ENCODE measurements at places on chromosomes 7 and 10. TPM values are rescaled to one million over a fixed set of nuclear protein-coding genes. Genes with fewer than 3 reads are reported as not detected.

FBXO24 gene
- 2.2 TPM for total RNA-seq

DNA sequence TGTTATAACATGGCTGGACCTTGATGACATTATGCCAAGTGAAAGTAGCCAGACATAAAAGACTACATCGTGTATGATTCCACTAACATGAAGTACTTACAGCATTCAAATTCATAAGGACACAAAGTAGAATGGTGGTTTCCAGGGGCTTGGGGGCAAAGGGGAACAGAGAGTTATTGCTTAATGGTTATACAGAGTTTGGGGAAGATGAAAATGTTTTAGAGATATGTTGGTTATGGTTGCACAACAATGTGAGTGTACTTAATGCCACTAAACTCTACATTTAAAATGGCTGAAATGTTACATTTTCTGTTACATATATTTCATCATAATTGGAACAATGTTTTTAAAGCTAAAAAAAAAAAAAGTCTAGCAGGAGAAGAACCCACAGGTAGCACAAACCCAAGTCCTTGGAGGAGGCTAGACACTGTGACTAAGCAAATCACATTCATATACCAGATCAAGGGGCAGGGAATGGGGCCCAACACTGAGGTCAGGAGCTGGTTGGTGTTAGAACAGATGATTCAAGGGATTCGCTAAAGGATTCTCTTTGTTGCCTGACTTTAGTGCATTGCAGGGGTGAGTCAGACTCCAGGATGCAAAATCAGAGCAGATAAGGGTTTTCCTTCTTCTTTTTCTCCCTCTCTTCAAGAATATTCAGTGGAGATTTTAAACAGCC lies 25.1 kb upstream of the AOAH start:
- H3K4me1 ChIP-seq = no peaks in the 10 kb centered on the region
- H3K27ac ChIP-seq = no peak overlapping the region
- H3K27me3 ChIP-seq = peaks cover 3% of the 10 kb centered on the region
- no peak overlapping the region for H3K4me3 ChIP-seq
- DNase-seq = no peak
- H3K36me3 ChIP-seq = no peaks in the 10 kb centered on the region

DNA sequence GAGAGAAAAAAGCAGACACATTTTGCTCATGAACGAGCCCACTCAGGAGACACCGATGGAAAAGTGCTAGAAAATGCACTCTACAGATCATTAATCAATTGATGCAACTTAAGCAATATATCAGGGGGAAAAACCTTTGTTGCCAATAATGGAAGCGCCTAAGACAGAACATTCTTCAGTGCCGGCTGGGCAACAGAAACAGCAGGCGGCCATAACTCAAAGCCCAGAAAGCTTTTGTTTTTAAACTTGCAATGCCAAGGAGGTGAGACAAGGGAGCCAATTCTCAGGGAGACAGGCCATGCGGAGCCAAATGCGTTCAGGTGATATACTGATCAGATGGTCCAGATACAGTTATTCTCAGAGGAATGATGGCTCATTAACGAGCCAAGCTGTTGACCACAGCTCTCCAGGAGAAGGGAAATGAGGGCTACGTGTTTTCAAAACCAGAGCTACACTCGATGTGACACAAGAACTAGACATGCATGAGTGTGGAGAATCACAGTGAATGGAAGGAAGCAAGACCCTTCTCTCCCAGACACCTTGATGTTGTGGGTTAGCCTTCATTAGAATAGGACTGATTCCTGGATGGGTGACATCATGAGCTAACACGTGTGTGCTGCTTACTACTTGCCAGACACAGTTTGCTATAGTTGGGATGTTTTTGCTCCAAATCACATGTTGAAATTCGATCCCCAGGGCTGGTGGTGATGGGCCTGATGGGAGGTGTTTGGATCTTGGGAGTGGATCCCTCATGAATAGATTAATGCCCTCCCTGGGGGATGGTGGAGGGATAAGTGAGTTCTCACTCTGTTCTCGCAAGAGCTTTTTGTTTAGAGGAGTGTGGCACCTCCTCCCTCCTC lies 79.1 kb upstream of the KCNMA1 start:
- H3K27ac ChIP-seq = no peak overlapping the region
- H3K4me3 ChIP-seq = no peak overlapping the region
- H3K27me3 ChIP-seq = no peaks in the 10 kb centered on the region
- H3K36me3 ChIP-seq = no peaks in the 10 kb centered on the region

GRCh38 chr10:57822965-57823364 lies 444.7 kb downstream of the IPMK start:
- H3K27ac ChIP-seq = no peak overlapping the region
- H3K27me3 ChIP-seq = no peaks in the 10 kb centered on the region
- H3K4me1 ChIP-seq = no peaks in the 10 kb centered on the region
- DNase-seq = no peak
- no peaks in the 10 kb centered on the region for H3K36me3 ChIP-seq

DNA sequence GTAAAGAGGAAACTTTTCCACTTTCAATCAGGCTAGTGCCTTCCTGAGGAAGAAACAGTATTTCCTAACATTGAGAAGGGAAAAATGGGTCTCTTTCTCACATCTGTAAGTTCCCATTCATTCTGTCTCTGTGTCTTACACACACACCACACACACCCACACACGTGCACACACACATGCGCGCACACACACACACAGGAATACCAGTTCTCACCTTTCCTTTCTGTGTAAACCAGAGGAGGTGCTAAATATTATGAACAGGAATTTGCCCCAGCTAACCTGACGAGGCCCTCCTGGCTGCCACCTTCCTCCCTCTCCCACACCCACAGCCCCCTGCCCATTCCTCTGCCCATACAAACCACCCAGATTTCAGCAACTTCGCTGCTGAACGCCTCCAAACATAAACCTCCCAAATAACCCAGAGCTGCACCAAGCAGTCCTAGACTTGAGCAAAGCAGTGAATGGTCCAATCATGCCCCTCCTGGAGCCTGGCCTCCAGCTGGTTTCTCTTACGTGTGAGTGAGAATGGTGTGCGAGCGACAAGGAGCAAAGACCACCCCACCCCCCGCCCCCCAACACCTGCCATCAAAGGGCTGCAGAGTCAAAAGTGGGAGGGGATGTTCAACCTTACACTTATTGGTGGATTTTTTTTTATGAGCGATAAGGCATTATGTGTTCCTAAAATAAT lies 190.5 kb downstream of the HECW1 start:
- H3K4me1 ChIP-seq = no peaks in the 10 kb centered on the region
- peaks cover 3% of the 10 kb centered on the region for H3K27me3 ChIP-seq
- no peak overlapping the region for H3K27ac ChIP-seq
- H3K36me3 ChIP-seq = no peaks in the 10 kb centered on the region

GRK5 gene
- total RNA-seq = 54.8 TPM

GIMAP5 gene
- 0.27 TPM for total RNA-seq

ARL4A gene
- 15.0 TPM for total RNA-seq

GRCh38 chr10:78375854-78376785 lies 342.5 kb downstream of the RPS24 start:
- H3K4me3 ChIP-seq = no peak overlapping the region
- no peaks in the 10 kb centered on the region for H3K36me3 ChIP-seq
- no peaks in the 10 kb centered on the region for H3K27me3 ChIP-seq
- no peaks in the 10 kb centered on the region for H3K4me1 ChIP-seq
- H3K27ac ChIP-seq = no peak overlapping the region

AOC1 gene
- not detected for total RNA-seq

ZNF679 gene
- total RNA-seq = not detected

GRCh38 chr10:97822261-97822687 lies 27.4 kb upstream of the GOLGA7B start:
- DNase-seq = no peak
- H3K27me3 ChIP-seq = no peaks in the 10 kb centered on the region
- H3K4me3 ChIP-seq = no peak overlapping the region
- H3K4me1 ChIP-seq = no peaks in the 10 kb centered on the region
- H3K36me3 ChIP-seq = no peaks in the 10 kb centered on the region

GRCh38 chr10:30724296-30724695 lies 94.7 kb upstream of the LYZL2 start:
- peaks cover 7% of the 10 kb centered on the region for H3K4me1 ChIP-seq
- H3K27me3 ChIP-seq = peaks cover 2% of the 10 kb centered on the region
- no peak for DNase-seq
- no peak overlapping the region for H3K27ac ChIP-seq
- no peak overlapping the region for H3K4me3 ChIP-seq

- DNase-seq = no peak
- H3K4me1 ChIP-seq = peaks cover 8% of the 10 kb centered on the region
- no peaks in the 10 kb centered on the region for H3K27me3 ChIP-seq
- H3K36me3 ChIP-seq = no peaks in the 10 kb centered on the region
These were observed 98.0 kb downstream of the GRB10 start for GRCh38 chr7:50684713-50685075.

PDCD4 gene
- 169 TPM for total RNA-seq

DNA sequence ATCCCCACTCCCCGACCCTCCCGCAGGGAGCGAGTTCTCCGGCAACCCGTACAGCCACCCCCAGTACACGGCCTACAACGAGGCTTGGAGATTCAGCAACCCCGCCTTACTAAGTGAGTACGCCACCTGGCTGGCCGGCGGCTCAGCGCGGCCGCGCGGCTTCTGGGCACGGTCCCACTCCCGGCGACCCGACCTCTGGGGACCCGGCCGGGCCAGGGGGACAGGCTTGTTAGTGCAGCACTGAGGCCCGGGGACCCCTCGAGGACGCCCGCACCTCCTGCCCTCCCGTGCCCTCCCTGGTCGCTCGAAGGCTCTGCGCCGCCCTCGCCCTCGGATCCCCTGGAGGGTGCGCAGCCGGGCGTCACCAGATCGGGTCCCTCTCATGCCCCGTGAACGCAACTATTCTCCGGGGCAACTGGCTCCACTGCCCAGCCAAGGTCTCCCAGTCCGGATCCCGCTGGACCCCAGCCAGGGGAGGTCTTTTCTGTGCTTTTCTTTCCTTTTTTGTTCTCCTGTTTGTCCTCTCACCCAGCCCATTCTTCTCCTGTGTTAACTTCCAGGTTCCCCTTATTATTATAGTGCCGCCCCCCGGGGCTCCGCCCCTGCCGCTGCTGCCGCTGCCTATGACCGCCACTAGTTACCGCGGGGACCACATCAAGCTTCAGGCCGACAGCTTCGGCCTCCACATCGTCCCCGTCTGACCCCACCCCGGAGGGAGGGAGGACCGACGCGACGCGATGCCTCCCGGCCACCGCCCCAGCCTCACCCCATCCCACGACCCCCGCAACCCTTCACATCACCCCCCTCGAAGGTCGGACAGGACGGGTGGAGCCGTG lies 81.8 kb downstream of the PAX2 start:
- H3K27ac ChIP-seq = no peak overlapping the region
- peaks cover 41% of the 10 kb centered on the region for H3K27me3 ChIP-seq
- H3K4me3 ChIP-seq = peak overlapping the region; percentile 46
- no peaks in the 10 kb centered on the region for H3K36me3 ChIP-seq

CXCL12 gene
- total RNA-seq = not detected

- no peak overlapping the region for H3K4me3 ChIP-seq
- no peak overlapping the region for H3K27ac ChIP-seq
- no peaks in the 10 kb centered on the region for H3K27me3 ChIP-seq
- no peaks in the 10 kb centered on the region for H3K36me3 ChIP-seq
- DNase-seq = no peak
These were observed 432.9 kb upstream of the FOXK1 start for GRCh38 chr7:4249241-4249640.

NUDT13 gene
- total RNA-seq = 4.5 TPM

DNA sequence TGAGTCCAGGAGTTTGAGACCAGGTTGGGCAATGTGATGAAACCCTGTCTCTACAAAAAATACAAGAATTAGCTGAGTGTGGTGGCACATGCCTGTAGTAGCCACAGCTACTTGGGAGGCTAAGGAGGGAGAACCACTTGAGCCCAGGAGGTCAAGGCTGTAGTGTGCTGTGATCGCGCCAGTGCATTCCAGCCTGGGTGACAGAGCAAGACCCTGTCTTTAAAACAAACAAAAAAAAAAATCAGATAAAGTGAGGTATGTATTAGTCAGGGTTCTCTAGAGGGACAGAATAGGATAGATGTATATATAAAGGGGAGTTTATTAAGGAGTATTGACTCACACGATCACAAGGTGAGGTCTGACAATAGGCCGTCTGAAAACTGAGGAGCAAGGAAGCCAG lies 101.5 kb upstream of the GPR26 start:
- no peaks in the 10 kb centered on the region for H3K4me1 ChIP-seq
- H3K27ac ChIP-seq = no peak overlapping the region
- no peaks in the 10 kb centered on the region for H3K36me3 ChIP-seq
- H3K4me3 ChIP-seq = no peak overlapping the region
- DNase-seq = no peak
- peaks cover 15% of the 10 kb centered on the region for H3K27me3 ChIP-seq

DNA sequence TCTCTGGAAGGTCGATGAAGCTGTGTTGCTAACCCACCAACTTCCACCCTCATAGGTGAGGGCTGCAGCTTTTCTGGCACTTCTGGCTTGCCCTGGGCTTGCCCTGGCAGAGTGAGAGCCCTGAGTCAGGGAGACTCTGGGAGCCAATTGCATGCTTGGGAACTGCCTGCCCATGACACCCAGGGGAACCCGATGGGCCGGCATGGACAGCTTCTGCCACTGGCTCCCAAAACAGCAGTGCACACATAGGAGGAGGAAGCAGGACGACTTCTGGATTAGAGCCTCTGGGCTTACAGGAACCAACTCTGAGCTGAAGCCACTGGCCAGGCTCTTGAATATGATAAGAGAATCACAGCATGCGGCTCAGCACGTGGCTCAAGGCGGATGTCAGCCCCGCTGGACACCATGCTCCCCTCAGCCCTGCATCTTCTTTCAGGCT lies 135.2 kb upstream of the UNC5B start:
- H3K36me3 ChIP-seq = no peaks in the 10 kb centered on the region
- H3K27ac ChIP-seq = no peak overlapping the region
- no peak for DNase-seq
- no peaks in the 10 kb centered on the region for H3K27me3 ChIP-seq
- H3K4me1 ChIP-seq = no peaks in the 10 kb centered on the region

- H3K27me3 ChIP-seq = no peaks in the 10 kb centered on the region
- no peak for DNase-seq
- H3K4me3 ChIP-seq = no peak overlapping the region
- H3K4me1 ChIP-seq = no peaks in the 10 kb centered on the region
These were observed 70.0 kb downstream of the CRTAC1 start for GRCh38 chr10:97960269-97961056.

DNA sequence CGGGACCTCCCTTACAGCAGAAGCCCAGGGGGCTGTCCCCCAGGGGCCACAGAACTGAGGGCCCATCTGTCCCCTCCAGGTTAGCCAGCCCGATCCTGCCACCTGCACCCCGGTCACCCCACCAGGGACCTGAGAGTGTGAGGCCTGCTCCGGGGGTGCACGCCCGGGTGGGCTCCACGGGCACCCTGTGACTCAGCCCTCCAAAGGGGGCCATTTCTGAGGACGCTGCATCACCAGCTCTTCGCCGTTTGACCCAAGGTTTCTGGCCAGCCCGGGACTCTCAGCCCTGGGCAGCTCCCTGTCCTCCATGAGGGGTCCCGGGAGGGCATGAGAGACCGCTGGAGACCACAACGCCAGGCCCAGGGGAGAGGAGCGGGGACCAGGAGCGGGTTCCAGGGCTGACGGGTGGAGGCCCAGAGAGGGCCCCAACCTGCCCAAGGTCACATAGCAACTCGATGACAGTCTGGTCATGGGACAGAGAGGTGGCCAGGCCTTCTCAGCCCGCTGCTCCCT lies 79.3 kb downstream of the ELFN1 start:
- H3K27me3 ChIP-seq = no peaks in the 10 kb centered on the region
- no peak overlapping the region for H3K27ac ChIP-seq
- H3K4me1 ChIP-seq = peaks cover 10% of the 10 kb centered on the region
- H3K4me3 ChIP-seq = no peak overlapping the region
- no peak for DNase-seq
- no peaks in the 10 kb centered on the region for H3K36me3 ChIP-seq

MACC1 gene
- total RNA-seq = 6.2 TPM

GRCh38 chr10:78763651-78764395 lies 304.9 kb upstream of the ZMIZ1 start:
- DNase-seq = no peak
- no peak overlapping the region for H3K4me3 ChIP-seq
- no peaks in the 10 kb centered on the region for H3K27me3 ChIP-seq
- H3K4me1 ChIP-seq = no peaks in the 10 kb centered on the region

NEBL gene
- not detected for total RNA-seq

Data from B cell (primary cell).